ENCODE measurements at places on chromosomes 6 and 20.
A peak's percentile ranks its signal among the peaks of the same experiment; 100 is the strongest.

- peak; percentile 86 for DNase-seq
Measured at GRCh38 chr6:49541210-49541724, 9.2 kb upstream of the C6orf141 start.

GRCh38 chr6:34924831-34925625 is 36.0 kb downstream of the ANKS1A start:
- no peak for DNase-seq

GRCh38 chr20:53925651-53926401 is 144.6 kb downstream of the BCAS1 start:
- no peak for DNase-seq

- DNase-seq = peak; percentile 85
Measured at GRCh38 chr20:31593221-31594001, 11.7 kb upstream of the ID1 start.

- no peak for DNase-seq
Measured at GRCh38 chr6:153931431-153931830, 107.6 kb upstream of the OPRM1 start.

- DNase-seq = no peak
Measured at GRCh38 chr6:136326038-136326553, 36.5 kb upstream of the BCLAF1 start.

- DNase-seq = no peak
Measured at GRCh38 chr6:43402820-43403219, 24.5 kb upstream of the ABCC10 start.

GRCh38 chr6:31007694-31008093 is 2.6 kb upstream of the MUC22 start:
- peak; percentile 92 for DNase-seq

- no peak for DNase-seq
Measured at GRCh38 chr20:33875534-33876026, 64.4 kb downstream of the CHMP4B start.

DNA sequence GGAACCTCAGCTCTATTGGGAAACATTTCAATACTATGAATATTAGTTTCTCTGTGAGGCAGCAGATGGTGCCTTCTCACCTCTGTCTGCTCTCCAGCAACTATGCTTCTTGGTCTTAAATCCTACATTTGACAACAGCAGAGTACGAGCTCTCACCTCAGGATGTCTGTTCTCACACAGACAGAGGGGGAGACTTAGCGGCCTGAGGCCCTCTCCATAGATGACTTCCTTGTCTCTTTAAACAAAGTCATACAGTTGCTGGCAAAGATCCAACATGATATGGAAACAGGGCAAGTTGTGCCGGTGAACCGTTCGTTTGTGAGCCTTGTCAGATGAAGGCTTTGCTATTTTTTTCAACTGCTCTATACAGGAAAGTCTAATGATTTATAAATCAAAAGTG is 43.7 kb upstream of the GABRR1 start:
- DNase-seq = no peak

DNA sequence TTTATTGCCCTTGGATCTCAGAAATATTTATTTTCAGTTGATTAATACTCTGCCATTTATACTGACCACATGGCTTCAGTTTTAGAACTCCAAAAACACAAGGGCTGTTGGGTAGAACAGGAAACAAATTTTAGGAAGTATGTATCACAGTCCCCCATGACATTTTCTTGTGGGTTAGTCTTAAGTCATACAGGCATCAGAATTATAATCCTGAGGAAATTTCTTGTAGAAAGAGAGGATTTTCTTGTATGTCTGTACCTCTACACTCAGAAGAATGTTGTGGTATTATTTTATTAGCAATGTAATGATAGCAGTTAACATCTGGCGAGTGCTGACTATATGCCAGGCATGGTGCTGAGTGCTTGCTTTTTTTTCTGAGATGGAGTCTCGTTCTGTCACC is 302.9 kb downstream of the CLIC5 start:
- peak; percentile 73 for DNase-seq

GRCh38 chr20:41733151-41733550 is 115.0 kb upstream of the CHD6 start:
- peak; percentile 13 for DNase-seq

DNA sequence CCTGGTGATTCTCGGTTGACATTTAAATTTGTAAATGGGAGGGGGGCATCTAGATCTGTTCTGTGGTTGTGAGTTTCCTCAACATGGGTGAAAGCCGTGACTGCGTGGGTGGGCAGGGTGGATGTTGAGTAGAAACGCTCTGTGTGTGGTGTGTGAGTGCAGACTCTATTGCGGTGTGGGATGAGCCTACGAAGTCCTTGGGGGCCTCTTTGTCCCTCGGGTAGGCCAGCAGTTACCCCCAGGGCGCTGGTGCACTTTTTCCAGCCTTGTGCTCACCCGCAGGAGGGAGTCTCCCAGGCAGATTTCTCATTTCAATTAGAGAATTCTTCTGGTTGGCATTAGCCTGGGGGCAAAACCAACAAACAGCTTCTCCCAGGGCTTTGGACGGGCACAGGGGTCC is 10.6 kb downstream of the TOX2 start:
- no peak for DNase-seq

DNA sequence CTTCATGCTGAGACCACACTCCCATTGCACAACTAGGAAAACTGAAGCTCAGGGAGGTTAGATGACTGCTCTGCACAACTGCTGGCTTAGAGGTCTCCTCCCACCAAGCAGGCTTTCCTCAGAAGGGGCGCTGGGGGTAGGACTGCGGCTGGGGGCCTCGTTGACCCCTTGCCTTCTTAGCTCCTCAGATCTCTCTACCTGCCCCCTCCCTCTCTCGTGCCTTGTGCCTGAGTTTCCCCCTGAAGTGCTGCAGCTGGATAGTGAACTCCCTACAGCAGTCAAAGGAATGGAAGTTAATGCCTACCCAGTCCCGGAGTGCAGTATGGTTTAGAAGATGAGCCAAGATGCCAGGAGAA is 149.8 kb downstream of the GRM4 start:
- no peak for DNase-seq

GRCh38 chr6:164897523-164898235 is 411.7 kb downstream of the C6orf118 start:
- no peak for DNase-seq

GRCh38 chr6:43609402-43609801 is 19.7 kb downstream of the GTPBP2 start:
- no peak for DNase-seq

GRCh38 chr20:20338133-20338730 is 29.7 kb upstream of the INSM1 start:
- DNase-seq = no peak

DNA sequence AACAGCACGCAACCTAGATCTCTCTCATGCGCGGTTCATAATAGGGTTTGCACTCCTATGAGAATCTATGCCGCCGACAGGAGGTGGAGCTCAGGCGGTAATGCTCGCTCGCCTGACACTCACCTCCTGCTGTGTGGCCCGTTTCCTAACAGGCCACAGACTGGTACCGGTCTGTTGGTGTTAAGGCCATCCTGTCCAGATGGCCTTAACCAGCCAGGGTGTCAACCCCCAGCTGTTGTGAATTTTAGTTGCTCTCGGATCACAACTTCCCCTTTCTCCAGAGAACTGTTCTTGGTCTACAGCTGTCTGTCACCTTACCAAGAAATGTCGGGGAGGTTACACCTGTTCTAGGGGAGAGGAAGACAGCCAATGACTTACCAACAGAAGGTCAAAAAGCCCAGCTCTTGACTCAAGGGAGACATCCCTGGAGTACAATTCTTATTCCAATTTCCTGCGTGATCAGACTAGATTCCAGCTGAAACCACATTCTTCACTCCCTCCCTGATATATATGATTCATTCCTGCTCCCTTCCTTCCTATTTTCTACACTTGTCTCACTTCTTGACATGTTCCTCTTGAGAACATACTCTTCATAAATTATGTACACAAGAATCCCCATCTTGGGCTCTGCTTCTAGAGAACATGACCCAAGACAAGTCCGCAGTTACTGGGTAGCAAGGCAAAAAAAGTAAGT is 23.1 kb upstream of the DNAAF9 start:
- no peak for DNase-seq

DNA sequence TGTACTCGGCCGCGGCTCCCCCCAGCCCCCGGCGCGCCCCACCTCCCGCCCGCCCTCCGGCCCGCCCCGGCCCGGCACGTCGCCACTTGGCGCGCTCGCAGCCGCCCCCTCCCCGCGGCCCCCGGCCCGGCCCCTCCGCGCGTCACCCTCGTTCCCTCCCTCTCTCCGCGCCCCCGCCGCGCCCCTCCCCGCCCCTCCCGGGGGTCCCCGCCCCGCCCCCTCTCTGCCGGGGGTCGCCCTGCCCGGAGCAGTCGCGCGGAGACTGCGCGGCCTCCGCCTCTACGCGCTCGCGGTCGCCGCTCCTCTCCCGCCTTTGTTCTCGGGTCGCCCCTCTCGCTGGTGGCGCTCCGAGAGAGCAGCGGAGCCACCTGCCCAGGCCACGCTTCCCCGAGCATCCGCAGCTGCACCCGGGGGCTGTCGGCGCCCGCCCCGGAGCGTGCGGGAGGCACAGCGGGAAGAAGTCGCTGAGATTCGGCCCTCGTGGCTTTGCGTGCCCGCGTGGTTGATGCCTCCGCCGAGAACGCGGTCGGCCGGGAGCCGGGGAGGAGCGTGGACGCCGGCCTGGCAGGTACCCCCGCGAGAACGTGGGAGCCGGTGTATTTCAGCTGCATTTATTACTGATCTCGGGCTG is at the start of gene PHF10:
PHF10 (minus strand) TSS at position 7 of the 631 bp plus-strand sequence. CDS start 569 bp downstream, outside the sequence.
- DNase-seq = peak; percentile 39

DNA sequence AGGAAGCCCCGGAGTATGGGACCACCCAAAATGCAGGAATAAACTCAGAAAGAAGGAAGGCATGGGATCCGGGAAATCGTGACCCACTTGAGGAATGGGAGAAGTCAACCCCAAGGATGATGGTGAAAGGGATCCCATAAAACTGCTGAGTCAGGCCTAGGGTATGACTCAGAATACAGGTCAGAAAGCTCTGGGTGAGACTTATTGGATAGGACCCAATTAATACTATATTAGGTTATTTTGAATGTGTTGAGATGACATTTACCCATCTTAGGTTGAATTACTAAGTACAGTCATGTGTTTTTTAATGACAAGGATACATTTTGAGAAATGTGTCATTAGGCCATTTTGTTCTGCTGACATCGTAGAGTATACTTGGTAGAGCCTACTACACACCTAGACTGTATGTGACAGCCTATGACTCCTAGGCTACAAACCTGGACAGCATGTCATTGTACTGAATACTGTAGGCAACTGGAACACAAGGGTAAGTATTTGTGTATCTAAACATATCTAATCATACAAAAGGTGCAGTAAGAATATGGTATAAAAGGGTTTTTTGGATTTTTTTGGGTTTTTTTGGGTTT is 17.1 kb upstream of the HIVEP1 start:
- DNase-seq = peak; percentile 38

DNA sequence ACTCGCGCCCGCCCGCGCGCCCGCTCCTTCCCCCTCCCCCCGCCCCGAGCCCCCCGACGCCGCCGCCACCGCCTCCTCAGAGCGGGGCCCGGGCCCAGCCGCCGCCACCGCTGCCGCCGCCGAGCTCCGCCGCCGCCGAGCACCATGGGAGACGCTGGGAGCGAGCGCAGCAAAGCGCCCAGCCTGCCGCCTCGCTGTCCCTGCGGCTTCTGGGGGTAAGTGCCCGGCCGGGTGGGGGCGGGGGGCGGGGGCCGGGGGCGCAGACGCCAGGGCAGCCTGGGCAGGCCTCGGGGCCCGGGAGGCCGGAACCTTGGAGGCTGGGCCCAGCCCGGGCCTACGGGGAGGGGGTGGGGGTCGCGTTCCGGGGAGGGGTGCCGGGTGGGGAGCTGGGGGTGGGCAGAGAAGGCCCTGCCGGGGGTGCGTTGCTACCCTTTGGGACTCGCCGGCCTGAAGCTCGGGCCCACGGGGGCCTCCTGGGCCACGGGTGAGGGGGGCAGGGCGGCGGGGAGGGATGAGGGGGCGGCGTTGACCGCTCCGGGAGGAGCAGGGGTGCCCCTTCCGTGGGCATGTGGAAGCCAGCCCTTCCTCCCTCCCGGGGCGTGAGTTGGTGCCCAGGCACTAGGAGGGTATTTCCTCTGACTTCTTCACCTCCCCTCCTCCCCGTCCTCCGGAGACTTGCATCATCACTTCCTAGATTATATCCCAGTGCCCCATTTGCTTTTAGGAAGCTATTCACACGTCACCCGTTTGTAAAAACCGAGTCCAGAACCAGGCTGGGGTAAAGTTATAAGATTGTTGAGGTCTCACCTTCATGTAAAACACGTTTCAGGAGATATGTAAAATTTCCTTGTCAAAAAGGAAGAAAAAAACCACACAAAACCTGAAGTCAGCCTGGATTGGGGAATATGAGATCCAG is 533 bp downstream of the ZFAND3 start:
- DNase-seq = peak; percentile 72

DNA sequence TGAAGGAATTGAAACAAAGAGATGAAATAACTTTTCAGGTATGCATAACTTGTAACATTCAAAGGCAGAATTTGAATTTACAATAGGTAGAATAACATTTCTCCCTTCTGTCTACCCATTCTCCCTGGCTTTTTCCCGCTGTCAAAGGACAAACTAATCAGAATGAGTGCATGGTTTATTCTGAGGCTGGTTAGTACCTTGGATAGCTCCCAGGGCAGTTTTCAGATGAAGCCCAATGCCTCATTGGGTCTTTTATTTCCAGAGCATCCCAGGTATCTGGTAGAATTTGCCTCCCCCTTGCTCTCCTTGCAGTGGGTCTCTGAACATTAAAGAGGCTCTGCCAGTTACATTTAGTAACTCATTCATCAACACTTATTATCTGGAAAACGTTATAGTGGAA is 665.5 kb downstream of the BCKDHB start:
- DNase-seq = peak; percentile 49

DNA sequence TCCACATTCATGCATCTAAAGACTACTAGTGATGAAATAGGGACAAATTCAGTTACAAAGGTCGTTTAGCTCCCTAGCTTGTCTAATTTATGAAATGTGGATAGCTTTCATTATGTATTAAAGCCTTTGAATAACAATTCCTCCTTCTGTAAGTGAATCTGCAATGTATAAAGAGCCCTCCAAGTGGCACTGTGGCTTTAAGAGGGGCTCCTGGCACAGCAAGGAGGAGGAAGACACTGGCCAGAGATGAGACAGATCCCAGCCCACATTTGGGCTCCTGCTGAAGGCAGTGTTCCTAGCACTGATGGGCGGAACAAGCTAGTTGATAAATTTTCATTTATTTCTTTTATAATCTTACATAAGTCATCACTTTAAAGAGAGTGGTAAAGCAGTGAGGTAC is 17.6 kb upstream of the FUCA2 start:
- peak; percentile 21 for DNase-seq

- DNase-seq = no peak
Measured at GRCh38 chr6:129592516-129593232, 117.3 kb downstream of the ARHGAP18 start.

DNA sequence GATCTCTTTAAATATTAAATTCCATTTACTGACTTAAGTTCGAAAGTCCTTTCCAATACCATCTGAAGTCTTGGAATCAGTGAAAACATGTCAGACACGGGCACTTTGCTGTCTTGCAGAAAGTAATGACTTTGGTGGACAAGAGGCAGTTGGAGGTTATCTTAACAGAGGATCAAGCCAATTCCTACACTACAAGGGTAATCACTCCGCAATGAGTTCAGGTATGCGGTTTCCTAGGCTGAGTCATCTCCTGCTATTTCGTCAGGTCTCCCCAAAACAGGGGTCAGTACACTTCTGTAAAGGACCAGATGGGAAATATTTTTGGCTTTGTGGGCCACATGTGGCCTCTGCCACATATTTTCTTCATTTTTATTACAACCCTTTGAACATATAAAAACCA is 656.6 kb downstream of the KIF16B start:
- peak; percentile 8 for DNase-seq

GRCh38 chr6:165163519-165163918 is 145.9 kb downstream of the C6orf118 start:
- no peak for DNase-seq
